Frontal cortex (tissue), 4 donors: ENCODE measurements at places on chromosomes 4 and X. TPM values are rescaled to one million over a fixed set of nuclear protein-coding genes. Genes with fewer than 3 reads are reported as not detected.

DNA sequence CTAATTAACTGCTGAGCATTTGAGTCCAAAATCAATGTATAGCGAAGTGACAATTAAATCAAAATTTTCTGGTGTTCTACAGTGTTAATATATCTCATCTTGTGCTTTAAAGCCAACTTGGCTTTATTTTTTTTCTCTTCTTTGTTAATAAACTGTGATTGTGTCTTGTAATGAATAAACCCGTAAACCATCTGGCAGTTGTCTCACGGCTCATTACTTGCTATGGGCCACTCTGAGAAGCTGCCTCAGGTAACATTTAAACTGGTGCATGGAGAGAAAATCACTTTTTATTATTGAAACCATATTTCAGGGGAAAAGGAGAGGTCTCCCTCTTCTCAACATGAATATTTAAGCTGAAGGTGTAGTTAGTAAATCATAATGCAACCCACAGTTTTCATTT is 694.0 kb downstream of the KCTD8 start:
- no peak for DNase-seq

GRCh38 chr4:19969492-19969891 is 282.2 kb upstream of the SLIT2 start:
- DNase-seq: no peak

DNA sequence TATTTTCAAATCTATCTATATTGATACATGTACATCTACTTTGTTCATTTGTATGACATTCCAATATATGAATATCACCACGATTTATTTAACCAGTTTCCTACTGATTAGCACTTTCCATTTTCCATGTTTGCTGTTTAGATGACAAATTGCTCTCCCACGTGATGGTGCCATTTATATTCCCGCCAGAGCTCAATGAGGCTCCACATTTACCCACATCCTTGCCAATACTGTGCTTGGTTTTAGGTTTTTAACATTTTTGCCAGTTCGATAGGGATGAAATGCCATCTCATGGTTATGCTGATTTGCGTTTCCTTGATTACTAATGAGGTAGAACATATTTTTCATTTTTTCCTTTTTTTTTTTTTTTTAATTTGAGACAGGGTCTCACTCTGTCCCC is 86.7 kb upstream of the TRIM2 start:
- DNase-seq: no peak

DNA sequence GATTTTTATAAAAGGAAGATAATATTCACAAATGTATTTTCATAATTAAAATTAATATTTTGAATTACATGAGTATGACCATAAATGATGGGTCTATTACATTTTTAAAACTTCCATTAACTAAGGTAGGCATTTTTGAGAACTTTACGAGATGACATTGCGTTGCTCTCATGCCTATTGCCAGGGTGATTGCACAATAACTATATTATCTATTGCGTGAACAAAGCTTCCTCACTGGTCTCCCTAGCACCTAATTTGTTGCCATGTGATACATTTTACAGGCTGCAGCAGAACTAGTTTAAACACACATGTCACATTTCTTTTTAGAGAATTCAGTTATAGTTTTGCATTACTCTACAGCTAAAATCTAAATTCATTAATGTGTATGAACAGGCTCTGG is 289.7 kb upstream of the GRID2 start:
- DNase-seq: no peak

GRCh38 chr4:15873117-15873516 is 65.4 kb downstream of the FGFBP1 start:
- DNase-seq: no peak

Gene TIGD2
- total RNA-seq: 12.2 TPM

Gene MFAP3L
- total RNA-seq: 8.2 TPM
